ENCODE measurements at places on chromosomes 12 and 14. TPM values are rescaled to one million over a fixed set of nuclear protein-coding genes. Genes with fewer than 3 reads are reported as not detected.

Gene CCDC38
- 0.08 TPM for total RNA-seq

DNA sequence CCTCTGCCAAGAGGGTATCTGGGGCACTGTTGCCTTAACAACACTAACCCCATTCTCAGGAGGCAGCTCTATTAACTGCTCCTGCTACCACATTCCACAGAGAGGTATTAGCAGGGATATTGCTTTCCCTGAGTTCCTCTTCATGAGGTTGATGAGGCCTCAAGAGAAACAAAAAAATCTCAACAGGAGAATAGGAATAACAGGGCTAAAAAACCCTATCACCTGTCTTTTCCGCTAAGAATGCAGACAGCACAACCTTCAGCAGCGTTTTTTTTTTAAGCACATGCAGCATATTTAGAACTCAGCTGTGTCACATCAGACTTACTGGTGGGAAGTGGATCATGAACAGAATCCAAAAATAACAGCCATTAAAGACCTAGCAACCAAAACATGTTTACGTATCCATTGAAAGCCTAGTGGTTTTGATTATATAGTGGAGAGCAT, 29.2 kb downstream of the ATF7 start:
- no peak overlapping the region for H3K27ac ChIP-seq
- no peaks in the 10 kb centered on the region for H3K27me3 ChIP-seq
- no peak overlapping the region for H3K4me3 ChIP-seq
- no peaks in the 10 kb centered on the region for H3K36me3 ChIP-seq

Gene KLRC2
- total RNA-seq, result 0.43 TPM

- no peaks in the 10 kb centered on the region for H3K4me1 ChIP-seq
- H3K27ac ChIP-seq, result no peak overlapping the region
- H3K27me3 ChIP-seq, result no peaks in the 10 kb centered on the region
Measured at GRCh38 chr14:24388474-24389179, 10.2 kb upstream of the NYNRIN start.

GRCh38 chr12:24661657-24662096, 287.2 kb downstream of the BCAT1 start:
- no peak overlapping the region for H3K4me3 ChIP-seq
- DNase-seq, result no peak
- 0 out of 2 replicates have a peak, but pooled peaks cover 2% of the 10 kb centered on the region for H3K27me3 ChIP-seq
- H3K4me1 ChIP-seq, result no peaks in the 10 kb centered on the region

Gene NKX2-1
- total RNA-seq, result not detected

DNA sequence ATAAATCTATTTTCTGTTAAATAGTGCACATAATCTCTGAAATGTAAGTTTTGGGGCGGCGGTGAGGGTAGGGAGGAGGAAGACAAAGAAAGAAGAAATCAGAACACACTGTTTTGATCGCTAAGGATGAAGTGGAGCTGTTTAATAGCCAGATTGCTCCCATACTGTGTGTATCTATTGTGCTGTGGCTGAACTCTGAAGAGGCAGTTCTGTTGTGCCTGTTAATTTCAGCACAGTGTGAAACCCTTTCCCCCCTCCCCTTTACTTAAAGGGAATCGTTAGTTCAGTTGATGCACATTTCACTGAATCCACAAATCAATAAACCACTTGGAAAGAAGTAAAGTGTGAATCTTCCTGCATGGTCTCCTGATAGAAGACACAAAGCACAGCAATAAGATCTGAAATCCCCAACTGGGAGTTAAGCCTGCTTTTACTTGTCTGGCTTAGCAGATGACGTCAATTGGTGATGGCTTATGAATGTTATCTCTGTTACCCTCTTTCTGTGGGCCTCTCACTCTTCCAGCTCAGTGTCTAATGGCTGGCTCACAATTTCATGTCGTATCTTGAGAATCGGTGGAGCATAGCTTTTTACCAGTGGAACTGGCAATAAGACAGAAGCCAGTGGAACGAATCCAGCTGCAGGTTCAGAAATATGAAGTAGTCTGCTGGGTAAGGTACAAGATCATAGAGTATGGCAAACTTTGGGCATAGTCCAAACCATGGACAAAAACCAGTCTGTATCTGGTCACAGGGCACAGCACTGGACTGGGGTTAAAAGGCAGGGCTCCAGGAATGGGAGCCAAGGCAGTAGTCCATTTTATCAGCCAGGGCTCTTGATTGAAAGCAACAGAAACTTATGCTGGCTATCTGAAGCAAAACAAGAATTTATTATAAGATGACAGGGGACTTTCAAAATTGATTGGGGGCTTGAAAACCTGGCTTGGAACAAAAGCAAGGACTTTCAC, 413.5 kb upstream of the SEL1L start:
- no peaks in the 10 kb centered on the region for H3K36me3 ChIP-seq
- H3K4me3 ChIP-seq, result no peak overlapping the region
- no peaks in the 10 kb centered on the region for H3K27me3 ChIP-seq

Gene FAM186B
- 0.48 TPM for total RNA-seq

DNA sequence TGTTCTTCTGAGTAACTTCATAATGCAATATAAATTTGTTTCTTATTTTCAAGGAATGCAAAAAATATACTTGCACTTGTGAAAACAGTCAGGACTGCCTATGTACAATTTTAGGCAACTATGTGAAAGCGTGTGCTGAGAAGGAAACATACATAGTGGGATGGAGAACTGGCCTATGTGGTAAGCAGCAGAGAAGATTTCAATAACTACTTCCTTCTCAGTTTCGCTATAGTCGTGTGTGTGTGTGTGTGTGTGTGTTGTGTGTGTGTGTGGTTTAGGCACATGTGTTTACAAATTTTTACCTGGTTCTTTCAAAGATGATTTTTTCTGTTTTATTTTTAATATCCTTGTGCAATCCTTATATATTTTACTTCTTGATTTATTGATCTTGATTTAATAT, 211.8 kb downstream of the LRRK2 start:
- H3K27ac ChIP-seq, result no peak overlapping the region
- H3K27me3 ChIP-seq, result no peaks in the 10 kb centered on the region
- DNase-seq, result no peak
- H3K36me3 ChIP-seq, result no peaks in the 10 kb centered on the region

Gene MFAP5
- total RNA-seq, result not detected

- DNase-seq, result no peak
- peaks cover 3% of the 10 kb centered on the region for H3K4me1 ChIP-seq
- H3K27me3 ChIP-seq, result no peaks in the 10 kb centered on the region
- no peak overlapping the region for H3K27ac ChIP-seq
- no peak overlapping the region for H3K4me3 ChIP-seq
- no peaks in the 10 kb centered on the region for H3K36me3 ChIP-seq
Measured at GRCh38 chr12:122840580-122841513, 5.6 kb downstream of the HIP1R start.

DNA sequence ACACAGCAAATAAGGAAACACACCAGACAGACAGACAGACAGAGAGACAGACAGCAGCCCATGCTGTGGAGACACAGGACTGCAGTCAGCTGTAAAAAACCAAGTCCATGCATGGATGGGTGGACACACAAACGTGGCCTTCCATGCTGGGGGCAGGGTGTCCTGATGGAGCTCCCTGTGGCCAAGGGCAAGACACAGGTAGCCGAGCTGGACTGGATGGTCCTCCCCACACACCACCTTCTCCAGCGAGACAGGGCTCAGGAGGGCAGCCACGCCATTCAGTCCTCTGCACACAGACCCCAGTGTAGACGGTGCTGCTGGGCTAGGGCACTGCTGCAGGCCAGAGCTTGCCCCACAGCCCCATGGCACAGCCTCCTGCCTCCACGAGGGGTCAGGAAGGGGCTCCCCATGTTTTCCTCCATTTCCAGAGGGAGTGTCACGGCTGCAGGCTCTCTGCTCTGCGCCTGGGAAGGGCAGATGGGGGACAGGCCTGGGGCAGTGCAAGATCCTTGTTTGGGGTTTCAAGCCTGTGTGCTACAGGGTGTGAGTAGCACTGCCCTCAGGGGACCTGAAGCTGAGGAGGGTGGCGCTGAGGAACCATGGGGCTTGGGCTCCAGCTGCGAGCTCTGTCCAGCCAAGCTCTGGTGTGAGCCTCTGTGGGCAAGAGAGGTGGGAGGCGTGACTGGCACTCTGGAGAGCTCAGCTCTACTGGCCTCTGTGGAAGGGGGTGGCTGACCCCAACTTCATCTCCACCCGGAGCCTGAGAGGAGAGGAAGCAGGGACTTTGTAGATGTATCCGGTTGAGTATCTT, 67.9 kb downstream of the GALNT9 start:
- H3K4me3 ChIP-seq, result no peak overlapping the region
- no peak for DNase-seq
- no peaks in the 10 kb centered on the region for H3K27me3 ChIP-seq
- H3K4me1 ChIP-seq, result no peaks in the 10 kb centered on the region
- no peak overlapping the region for H3K27ac ChIP-seq
- no peaks in the 10 kb centered on the region for H3K36me3 ChIP-seq

DNA sequence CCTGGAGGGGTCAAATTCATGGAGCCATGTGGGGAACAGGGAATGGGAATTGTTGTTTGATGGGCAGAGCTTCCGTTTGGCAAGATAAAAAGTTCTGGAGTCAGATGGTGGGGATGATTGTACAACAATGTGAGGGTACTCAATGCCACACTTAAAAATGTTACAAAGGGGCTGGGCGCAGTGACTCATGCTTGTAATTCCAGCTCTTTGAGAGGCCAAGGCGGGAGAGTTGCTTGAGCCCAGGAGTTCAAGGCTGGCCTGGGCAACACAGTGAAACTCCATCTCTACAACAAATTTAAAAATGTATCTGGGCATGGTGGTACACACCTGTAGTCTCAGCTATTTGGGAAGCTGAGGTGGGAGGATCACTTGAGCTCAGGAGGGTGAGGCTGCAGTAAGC, 66.0 kb upstream of the DIO3 start:
- DNase-seq, result no peak
- H3K27ac ChIP-seq, result no peak overlapping the region
- H3K36me3 ChIP-seq, result no peaks in the 10 kb centered on the region
- no peaks in the 10 kb centered on the region for H3K27me3 ChIP-seq

Gene LAG3
- 5.2 TPM for total RNA-seq

Gene FAR2
- total RNA-seq, result 1.2 TPM

DNA sequence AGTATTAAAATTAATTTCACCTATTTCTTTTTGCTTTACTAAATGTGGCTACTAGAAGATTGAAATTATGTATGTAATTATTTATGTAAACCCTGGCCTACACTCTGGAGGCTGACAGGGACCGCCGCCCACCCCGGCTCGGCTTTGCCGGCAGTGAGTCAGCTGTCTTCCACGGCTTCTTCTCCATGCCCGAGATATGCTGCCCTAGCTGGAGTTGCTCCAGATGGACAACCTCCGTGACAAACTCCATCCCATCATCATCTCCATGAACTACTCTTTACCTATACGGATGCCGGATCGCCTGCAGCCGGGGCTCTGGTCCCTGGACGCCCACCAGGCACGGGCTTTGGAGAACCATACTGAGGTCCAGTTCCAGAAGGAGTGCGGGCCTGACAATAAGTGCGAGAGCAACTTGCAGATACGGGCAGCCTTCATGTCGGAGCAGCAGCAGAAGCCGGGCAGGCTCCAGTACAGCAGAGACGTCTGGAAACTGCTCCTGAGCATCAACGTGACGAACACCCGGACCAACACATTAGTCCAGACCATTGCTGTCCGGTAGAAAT, 86.9 kb upstream of the NID2 start:
- no peak for DNase-seq
- H3K27ac ChIP-seq, result no peak overlapping the region
- no peaks in the 10 kb centered on the region for H3K4me1 ChIP-seq
- H3K4me3 ChIP-seq, result no peak overlapping the region

Data from GM12878 (cell line).